ENCODE measurements at places on chromosomes 2 and 18. TPM values are rescaled to one million over a fixed set of nuclear protein-coding genes. Genes with fewer than 3 reads are reported as not detected.

GRCh38 chr2:39435741-39436591 is 1.1 kb downstream of the MAP4K3 start:
- no peak for DNase-seq

- DNase-seq, result no peak
Measured at GRCh38 chr2:106178716-106179115, 15.4 kb downstream of the UXS1 start.

GRCh38 chr2:240469740-240470139 is 34.3 kb downstream of the GPC1 start:
- no peak for DNase-seq

GRCh38 chr2:68809324-68810240 is 61.6 kb downstream of the BMP10 start:
- no peak for DNase-seq

DNA sequence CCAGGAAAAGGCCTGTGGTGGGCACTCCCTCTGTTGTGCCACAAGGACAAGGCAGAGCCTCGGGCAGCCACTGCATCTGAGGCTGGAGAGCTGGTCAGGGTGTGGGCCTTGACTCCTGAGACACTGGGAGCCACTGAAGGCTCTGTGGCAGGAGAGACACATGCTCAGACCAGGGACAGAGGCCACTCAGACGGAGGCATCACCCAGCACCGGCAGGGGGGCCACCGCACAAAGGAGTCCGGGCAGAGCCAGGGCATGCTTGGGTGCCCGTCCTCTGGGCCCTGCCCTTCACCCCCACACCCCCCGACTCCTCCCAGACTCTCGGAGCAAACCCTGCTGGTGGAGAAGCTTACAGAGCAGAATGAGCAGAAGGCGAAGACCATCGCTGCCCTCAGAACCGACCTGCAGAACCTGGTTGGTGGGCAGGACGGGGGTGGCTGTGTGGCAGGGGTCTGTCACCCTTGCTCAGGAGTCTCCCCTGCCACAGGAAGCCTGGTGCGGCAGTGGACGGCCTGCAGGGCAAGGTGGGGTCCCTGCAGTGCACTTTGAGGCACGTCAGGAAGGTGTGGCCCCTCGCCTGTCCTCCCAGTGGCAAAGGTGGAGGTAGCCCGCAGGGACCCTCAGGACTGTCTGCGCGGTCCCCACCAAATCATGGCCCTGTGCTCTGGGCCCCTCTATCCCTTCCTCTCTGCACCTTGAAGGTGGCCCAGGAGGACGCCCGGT is 26.0 kb downstream of the CROCC2 start:
- DNase-seq, result no peak

GRCh38 chr2:75563591-75563990 is 2.9 kb upstream of the EVA1A start:
- DNase-seq, result no peak

- no peak for DNase-seq
Measured at GRCh38 chr2:140275427-140275826, 1495.2 kb upstream of the NXPH2 start.

DNA sequence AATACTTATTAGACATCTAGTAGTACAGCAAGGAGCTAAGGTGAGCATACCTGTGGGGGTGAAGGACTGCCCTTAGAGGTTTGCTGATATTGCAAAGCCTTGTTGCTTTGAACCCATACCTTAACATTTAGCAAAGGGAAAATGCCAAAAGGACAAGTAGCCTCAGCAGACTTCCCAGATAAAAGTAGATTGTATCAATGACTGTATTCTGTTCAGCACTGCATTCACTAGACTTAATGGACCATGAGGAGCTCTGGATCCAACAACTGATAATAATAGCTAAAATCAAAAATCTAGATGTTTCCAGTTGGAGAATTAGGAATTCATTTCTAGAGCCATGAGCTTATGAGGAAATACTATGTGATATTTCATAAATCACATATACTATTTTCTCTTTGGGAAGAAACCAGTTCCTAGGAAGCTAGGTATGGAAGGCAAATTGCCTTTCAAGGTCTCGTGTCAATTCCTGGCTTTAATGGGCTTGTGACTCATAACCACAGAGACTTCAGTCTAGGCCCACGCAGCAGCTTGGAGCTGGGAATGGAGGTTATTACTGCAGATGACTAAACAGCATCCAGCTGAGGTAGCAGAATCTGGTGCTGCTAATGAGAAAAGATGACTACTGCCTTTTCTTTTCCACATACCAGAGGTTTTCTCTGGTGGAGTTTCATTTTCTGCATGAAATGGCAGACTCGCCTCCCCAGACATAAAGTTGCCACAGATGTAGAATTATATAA is 191.2 kb upstream of the NABP1 start:
- DNase-seq, result no peak

DNA sequence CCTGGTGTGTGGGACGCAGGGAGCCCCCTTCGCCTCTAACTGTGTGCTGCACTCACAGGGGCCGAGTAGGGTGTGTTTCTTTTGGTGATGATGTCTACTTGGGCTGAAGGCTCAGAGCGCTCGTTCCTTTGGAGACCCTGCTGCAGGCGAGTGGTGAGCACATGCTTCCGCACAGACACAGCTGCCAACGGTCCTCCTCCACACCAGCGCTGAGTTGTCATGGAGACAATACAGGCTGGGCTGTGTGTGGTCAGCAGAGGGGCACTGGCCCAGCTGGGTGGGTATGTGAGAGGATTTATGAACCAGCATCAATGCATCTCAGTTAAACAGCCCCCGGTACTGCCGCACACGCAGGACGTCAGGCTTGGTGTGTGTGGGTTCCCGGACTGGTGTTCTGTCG is 143.5 kb downstream of the SH3RF3 start:
- DNase-seq, result no peak

GRCh38 chr2:230930928-230931555 is 6.0 kb upstream of the GPR55 start:
- no peak for DNase-seq

DNA sequence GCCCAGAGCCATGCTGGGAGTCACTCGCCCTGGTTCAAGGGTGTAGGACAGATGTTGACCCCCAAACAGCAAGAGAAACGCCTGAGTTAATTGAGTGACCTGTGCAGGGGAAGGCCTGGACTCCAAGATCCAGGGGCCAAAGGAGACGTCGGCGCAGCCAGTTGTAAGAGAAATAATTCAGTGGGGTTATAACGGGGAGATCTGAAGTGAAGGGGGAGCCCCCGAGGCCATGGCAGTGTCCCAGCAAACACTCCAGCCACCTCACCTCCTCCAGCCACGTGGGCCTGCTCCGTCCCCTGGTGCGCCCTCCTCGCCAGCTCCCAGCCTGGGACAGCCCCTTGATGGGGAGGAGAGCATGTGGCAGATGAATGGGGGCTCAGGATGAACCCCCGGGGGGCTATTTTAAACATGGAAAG is 130.7 kb upstream of the GPC1 start:
- no peak for DNase-seq

- no peak for DNase-seq
Measured at GRCh38 chr2:238127165-238128060, 11.1 kb upstream of the KLHL30 start.

DNA sequence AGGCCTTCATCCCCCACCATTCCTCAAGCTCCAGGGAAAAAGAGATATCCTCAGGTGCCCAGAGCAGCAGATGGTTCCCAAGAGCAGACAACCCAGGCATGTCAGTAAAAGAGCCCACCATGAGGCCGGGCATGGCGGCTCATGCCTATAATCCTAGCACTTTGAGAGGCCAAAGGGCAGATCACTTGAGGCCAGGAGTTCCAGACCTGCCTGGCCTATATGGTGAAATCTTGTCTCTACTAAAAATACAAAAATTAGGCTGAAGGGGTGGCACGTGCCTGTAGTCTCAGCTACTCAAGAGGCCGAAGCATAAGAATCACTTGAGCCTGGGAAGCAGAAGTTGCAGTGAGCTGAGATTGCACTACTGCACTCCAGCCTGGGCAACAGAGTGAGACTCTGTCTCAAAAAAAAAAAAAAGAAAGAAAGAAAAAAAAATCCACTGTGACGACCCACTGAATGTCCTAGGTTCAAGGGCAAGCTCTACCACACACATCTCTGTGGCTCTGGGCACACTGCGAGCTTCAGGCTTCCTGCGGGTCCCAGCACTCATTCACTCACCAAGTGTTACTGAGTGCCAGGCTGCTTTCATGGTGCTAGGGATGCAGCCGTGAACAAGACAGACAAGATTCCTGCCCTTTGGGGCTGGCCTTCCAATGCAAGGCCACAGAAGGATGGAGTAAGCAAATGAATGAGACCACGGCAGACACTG is 6.5 kb upstream of the DUSP2 start:
- no peak for DNase-seq

- DNase-seq, result no peak
Measured at GRCh38 chr2:176122683-176123410, at the start of gene HOXD9. HOXD9 (plus strand) TSS chr2:176122719; CDS start chr2:176122769, 50 bp downstream.

DNA sequence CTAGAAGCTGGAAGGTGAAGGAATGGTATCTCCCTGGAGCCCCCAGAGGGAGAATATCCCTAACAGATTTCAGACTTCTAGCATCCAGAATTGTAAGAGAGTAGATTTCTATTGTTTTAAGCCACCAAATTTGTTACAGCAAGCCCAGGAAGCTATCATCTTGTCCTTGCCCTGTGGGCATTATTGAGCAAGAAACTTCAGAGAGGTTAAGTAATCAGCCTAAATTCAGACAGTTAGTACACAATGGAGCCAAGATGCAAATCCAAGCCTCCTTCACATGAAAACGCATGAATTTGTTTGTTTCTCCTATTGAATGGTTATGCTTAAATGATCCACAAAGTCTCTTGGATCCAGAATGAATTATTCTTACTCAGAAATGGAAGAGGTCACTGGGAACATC is 55.2 kb upstream of the TRIB2 start:
- no peak for DNase-seq

- no peak for DNase-seq
Measured at GRCh38 chr2:230805353-230806017, 59.3 kb upstream of the ITM2C start.

DNA sequence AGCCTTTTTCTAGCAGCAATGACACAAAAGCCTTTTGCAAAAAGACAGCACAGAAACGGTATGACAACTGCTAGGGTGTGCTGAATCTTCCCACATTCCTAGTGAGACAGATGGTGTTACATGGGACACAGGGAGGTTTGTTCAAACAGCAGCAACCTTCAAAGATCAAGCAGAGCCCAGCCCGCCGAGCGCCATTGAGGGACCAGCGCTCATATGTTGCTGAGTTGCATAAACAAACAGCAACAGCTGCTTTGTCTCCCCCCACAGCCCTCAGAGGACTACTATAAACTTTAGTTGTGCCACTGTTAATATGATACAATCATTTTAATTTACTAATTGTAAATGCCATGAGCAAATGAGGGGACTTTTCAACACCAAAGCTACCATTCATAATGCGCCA is 117.7 kb downstream of the ZEB2 start:
- DNase-seq, result no peak

TUBB8B gene
- not detected for total RNA-seq

EPHA4 gene
- 30.3 TPM for total RNA-seq

ZC3H6 gene
- total RNA-seq, result 9.0 TPM

KLHL29 gene
- 7.0 TPM for total RNA-seq

COLEC12 gene
- 6.5 TPM for total RNA-seq

AKAIN1 gene
- not detected for total RNA-seq

PLCD4 gene
- total RNA-seq, result 2.7 TPM

SOCS6 gene
- total RNA-seq, result 21.0 TPM
